ENCODE measurements at places on chromosomes 2 and 18. TPM values are rescaled to one million over a fixed set of nuclear protein-coding genes. Genes with fewer than 3 reads are reported as not detected.

- H3K27me3 ChIP-seq, result peaks cover 10% of the 10 kb centered on the region
- H3K4me3 ChIP-seq, result no peak overlapping the region
- no peaks in the 10 kb centered on the region for H3K4me1 ChIP-seq
- peak; percentile 79 for DNase-seq
These were observed 18.0 kb downstream of the COLEC11 start for GRCh38 chr2:3612639-3613523.

NHEJ1 gene
- total RNA-seq, result 12.7 TPM

LRRTM4 gene
- not detected for total RNA-seq

GRCh38 chr2:5673145-5674025 lies 18.8 kb upstream of the SOX11 start:
- H3K27me3 ChIP-seq, result no peaks in the 10 kb centered on the region
- H3K4me3 ChIP-seq, result peak overlapping the region; percentile 72

WDR33 gene
- total RNA-seq, result 33.3 TPM

- H3K27me3 ChIP-seq, result no peaks in the 10 kb centered on the region
- DNase-seq, result no peak
- H3K4me3 ChIP-seq, result no peak overlapping the region
- peaks cover 17% of the 10 kb centered on the region for H3K4me1 ChIP-seq
- no peak overlapping the region for H3K27ac ChIP-seq
These were observed 58.0 kb downstream of the FARP2 start for GRCh38 chr2:241413929-241414580.

GRCh38 chr2:17184512-17184911 lies 333.7 kb downstream of the RAD51AP2 start:
- H3K4me1 ChIP-seq, result no peaks in the 10 kb centered on the region
- H3K4me3 ChIP-seq, result no peak overlapping the region
- H3K27ac ChIP-seq, result no peak overlapping the region
- no peaks in the 10 kb centered on the region for H3K36me3 ChIP-seq
- DNase-seq, result no peak

DNA sequence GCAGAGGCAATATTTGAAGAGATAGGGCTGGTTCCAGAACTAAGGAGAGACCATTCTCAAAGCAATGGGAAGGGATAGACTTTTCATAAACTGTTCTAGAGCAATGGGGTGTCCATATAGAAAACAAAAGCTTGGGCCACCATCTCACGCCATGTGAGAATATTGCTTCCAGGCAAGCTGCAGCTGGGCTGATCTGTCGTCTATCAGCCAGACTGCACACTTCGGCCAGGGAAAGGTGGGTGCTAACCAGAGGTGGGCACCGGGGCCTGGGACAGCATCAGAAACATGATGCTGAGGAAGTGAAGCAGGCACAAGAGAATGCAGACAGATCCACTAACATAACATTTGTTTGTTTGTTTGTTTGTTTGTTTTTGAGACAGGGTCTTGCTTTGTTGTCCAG lies 43.7 kb downstream of the MYO7B start:
- peaks cover 31% of the 10 kb centered on the region for H3K4me1 ChIP-seq
- H3K27me3 ChIP-seq, result peaks cover 1% of the 10 kb centered on the region
- no peak overlapping the region for H3K4me3 ChIP-seq
- DNase-seq, result peak; percentile 61
- H3K27ac ChIP-seq, result no peak overlapping the region

- no peak overlapping the region for H3K4me3 ChIP-seq
- no peak overlapping the region for H3K27ac ChIP-seq
- peaks cover 20% of the 10 kb centered on the region for H3K4me1 ChIP-seq
- H3K27me3 ChIP-seq, result no peaks in the 10 kb centered on the region
- H3K36me3 ChIP-seq, result no peaks in the 10 kb centered on the region
These were observed 26.6 kb upstream of the NT5DC4 start for GRCh38 chr2:112694182-112694581.

GRCh38 chr18:3594760-3595368 lies 144.9 kb downstream of the TGIF1 start:
- peak overlapping the region; percentile 81 for H3K4me3 ChIP-seq
- H3K36me3 ChIP-seq, result no peaks in the 10 kb centered on the region
- DNase-seq, result no peak
- H3K27me3 ChIP-seq, result no peaks in the 10 kb centered on the region
- peak overlapping the region; percentile 99 for H3K27ac ChIP-seq
- peaks cover 53% of the 10 kb centered on the region for H3K4me1 ChIP-seq

DNA sequence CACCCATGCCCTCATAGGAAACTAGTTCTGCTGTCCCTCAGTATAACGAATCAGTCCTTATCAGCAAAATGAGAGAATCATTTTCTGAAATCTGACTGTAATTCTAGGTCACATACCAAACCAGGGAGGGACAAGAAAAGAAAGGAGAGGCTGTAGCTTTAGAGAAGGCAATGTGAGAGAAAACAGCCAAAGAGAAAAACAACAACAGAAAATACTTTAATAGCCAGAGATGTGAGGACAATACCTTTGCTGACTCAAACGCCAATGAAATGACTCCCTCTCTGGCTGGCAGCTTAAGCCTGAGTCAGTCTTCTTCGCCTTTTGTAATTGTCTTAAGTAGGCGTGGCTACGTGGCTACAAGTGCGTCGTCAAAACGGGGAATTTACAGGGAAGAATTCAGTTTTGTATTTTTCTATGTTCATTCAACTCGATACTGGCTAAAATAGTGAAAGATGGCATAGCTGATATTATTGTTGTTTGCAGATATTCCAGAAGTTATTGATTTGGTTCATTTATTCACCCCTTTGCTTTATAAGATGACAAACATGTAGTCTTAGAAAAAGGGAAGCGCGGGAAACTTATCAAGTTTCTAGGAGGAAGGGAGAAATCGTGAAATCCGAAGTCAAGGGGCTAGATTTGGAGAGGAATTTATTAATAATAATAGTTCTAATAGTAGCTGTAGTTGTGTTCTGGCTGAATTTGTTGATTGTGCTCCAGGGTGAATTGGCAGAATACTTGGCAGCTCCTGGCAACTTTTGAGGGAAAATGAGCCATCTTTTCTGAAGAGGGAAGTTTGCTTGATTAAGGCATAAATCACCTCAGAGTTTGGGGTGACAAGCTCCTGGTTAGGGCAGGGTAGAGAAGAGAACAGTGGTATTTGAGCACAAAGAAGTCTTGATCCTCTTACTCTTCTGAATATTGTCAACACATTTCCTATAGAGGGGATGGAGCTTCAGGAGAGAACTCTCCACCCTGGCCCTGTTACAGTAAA lies at the start of gene IL1A:
Gene IL1A, minus strand, starts transcription at position 295 of the 991 bp plus-strand sequence. CDS start 723 bp downstream, outside the sequence.
- no peak within 1 kb of the TSS for H3K27ac ChIP-seq
- no peak for DNase-seq
- H3K4me1 ChIP-seq, result no peaks in the 10 kb centered on the region
- no peaks in the 10 kb centered on the region for H3K36me3 ChIP-seq

- H3K36me3 ChIP-seq, result no peaks in the 10 kb centered on the region
- no peak overlapping the region for H3K27ac ChIP-seq
- DNase-seq, result no peak
- no peak overlapping the region for H3K4me3 ChIP-seq
These were observed 575.2 kb upstream of the SLC8A1 start for GRCh38 chr2:41027095-41027494.

DNA sequence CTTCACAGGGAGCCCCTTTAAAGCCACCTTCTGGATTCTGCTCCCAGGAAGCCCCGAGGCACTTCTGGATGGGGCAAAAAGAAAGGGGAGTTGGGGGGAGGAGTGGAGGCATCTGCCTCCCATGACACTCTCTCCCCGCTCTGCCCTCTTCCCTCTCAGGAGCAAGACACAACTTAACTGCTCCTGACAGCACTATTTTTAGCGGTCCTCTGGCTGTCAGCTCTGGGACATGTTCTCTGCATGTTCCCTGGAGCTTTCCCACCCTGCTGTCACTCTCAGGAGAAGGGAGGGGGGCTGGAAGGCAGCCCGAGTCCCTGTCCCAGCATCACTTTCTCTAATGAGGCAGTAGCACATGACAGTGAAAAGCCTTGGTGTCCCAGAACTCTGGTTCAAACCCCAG lies 32.3 kb downstream of the PLB1 start:
- peaks cover 28% of the 10 kb centered on the region for H3K27me3 ChIP-seq
- peak overlapping the region; percentile 41 for H3K27ac ChIP-seq
- no peak overlapping the region for H3K4me3 ChIP-seq
- peaks cover 9% of the 10 kb centered on the region for H3K4me1 ChIP-seq
- no peak for DNase-seq
- no peaks in the 10 kb centered on the region for H3K36me3 ChIP-seq

- DNase-seq, result no peak
- no peak overlapping the region for H3K4me3 ChIP-seq
- no peaks in the 10 kb centered on the region for H3K4me1 ChIP-seq
- no peak overlapping the region for H3K27ac ChIP-seq
- peaks cover 28% of the 10 kb centered on the region for H3K27me3 ChIP-seq
These were observed 58.9 kb upstream of the GATA6 start for GRCh38 chr18:22110461-22110924.
